ENCODE measurements at places on chromosomes 6 and 20.

DNA sequence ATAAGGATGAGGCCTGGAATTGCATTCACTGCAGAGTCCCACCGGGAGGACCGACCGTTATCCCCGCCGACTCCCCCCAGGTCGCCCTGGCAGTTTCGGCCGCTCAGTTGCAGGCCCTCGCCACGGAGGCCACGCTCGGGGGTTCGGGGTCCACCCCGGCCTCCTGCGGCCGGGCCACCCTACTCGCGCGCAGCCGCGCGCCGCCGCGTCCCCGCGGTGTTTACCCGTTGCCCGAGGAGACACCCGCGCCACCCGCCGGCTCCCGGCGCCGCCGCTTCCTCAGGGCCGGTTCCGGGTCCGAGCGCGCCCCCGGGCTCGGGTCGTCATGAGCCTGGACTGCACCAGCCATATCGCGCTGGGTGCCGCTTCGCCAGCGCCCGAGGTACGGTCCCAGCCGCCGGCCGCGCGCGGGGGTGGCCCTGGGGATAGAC lies at the start of gene CCDC170:
Gene CCDC170 (plus strand): TSS at position 214 of the 431 bp plus-strand sequence. CDS start 112 bp downstream, at position 326.
- DNase-seq = no peak

GRCh38 chr6:150898399-150899170 lies 33.1 kb downstream of the MTHFD1L start:
- DNase-seq = no peak

- DNase-seq = no peak
These were observed 365.3 kb downstream of the RNF144B start for GRCh38 chr6:18752278-18753068.

- DNase-seq = no peak
These were observed 7.5 kb upstream of the BFSP1 start for GRCh38 chr20:17538517-17539170.

GRCh38 chr6:31727034-31727716 lies 1.9 kb downstream of the DDAH2 start:
- no peak for DNase-seq
